Uterine smooth muscle cell (primary cell): ENCODE measurements at places on chromosomes 1 and 21. TPM values are rescaled to one million over a fixed set of nuclear protein-coding genes. Genes with fewer than 3 reads are reported as not detected.

PCAT6 gene
- total RNA-seq = not detected in 2 replicates

GPR37L1 gene
- total RNA-seq = not detected in 2 replicates

DDAH1 gene
- total RNA-seq = 36.4 and 40.7 TPM in 2 replicates

ZBTB8B gene
- under 0.01 TPM in 1 of 2 replicates, not detected in the other for total RNA-seq

RGS1 gene
- total RNA-seq = not detected in 2 replicates

SERTAD4 gene
- 0.33 and 1.4 TPM in 2 replicates for total RNA-seq

TRPM2 gene
- total RNA-seq = under 0.01 TPM in 1 of 2 replicates, not detected in the other

HES2 gene
- under 0.01 TPM in 1 of 2 replicates, not detected in the other for total RNA-seq

EFNA1 gene
- total RNA-seq = 0.22 and 0.75 TPM in 2 replicates

GPA33 gene
- not detected in 2 replicates for total RNA-seq

C1orf141 gene
- not detected in 2 replicates for total RNA-seq

S100B gene
- not detected in 2 replicates for total RNA-seq

INPP5B gene
- 29.7 and 33.0 TPM in 2 replicates for total RNA-seq

NDC1 gene
- total RNA-seq = 17.6 and 47.7 TPM in 2 replicates

MAP10 gene
- total RNA-seq = 2.7 and 3.1 TPM in 2 replicates

IFI44 gene
- total RNA-seq = 4.9 and 6.1 TPM in 2 replicates

WDR64 gene
- total RNA-seq = not detected in 2 replicates

MROH9 gene
- total RNA-seq = under 0.01 TPM in 1 of 2 replicates, not detected in the other

LIN28A gene
- not detected in 2 replicates for total RNA-seq

FCMR gene
- 0.11 and 0.37 TPM in 2 replicates for total RNA-seq

OR2T10 gene
- total RNA-seq = not detected in 2 replicates

WNT2B gene
- 0.75 and 1.2 TPM in 2 replicates for total RNA-seq

NBPF3 gene
- 25.2 and 31.9 TPM in 2 replicates for total RNA-seq

COL16A1 gene
- total RNA-seq = 50.2 and 202 TPM in 2 replicates

CRYAA gene
- total RNA-seq = not detected in 2 replicates

DCST1 gene
- total RNA-seq = not detected in 2 replicates

GJA4 gene
- total RNA-seq = not detected in 2 replicates

CFHR5 gene
- total RNA-seq = not detected in 2 replicates

CORT gene
- total RNA-seq = 0.12 TPM in 1 of 2 replicates, not detected in the other

TFF2 gene
- not detected in 2 replicates for total RNA-seq

FAM43B gene
- under 0.01 TPM in 2 replicates for total RNA-seq

SYT14 gene
- 3.3 and 4.4 TPM in 2 replicates for total RNA-seq

ARMH1 gene
- total RNA-seq = 0.11 and 0.87 TPM in 2 replicates

ANKRD65 gene
- 0.77 and 0.87 TPM in 2 replicates for total RNA-seq

MSH4 gene
- 0.11 and 0.25 TPM in 2 replicates for total RNA-seq

LPAR3 gene
- 16.7 and 24.3 TPM in 2 replicates for total RNA-seq

CLCN6 gene
- 22.5 and 28.4 TPM in 2 replicates for total RNA-seq

LORICRIN gene
- not detected in 2 replicates for total RNA-seq

ATP1A4 gene
- total RNA-seq = not detected in 2 replicates

S100A6 gene
- total RNA-seq = 1,072 and 1,519 TPM in 2 replicates

PALMD gene
- 0.37 and 0.55 TPM in 2 replicates for total RNA-seq

USP25 gene
- 42.7 and 53.2 TPM in 2 replicates for total RNA-seq

KIF2C gene
- 21.6 and 87.8 TPM in 2 replicates for total RNA-seq

VASH2 gene
- 0.11 and 0.37 TPM in 2 replicates for total RNA-seq

RNU1-3 gene
- total RNA-seq = under 0.01 and 2,224 TPM in 2 replicates

TNNI3K gene
- total RNA-seq = 0.77 TPM in 1 of 2 replicates, not detected in the other
